ENCODE measurements at places on chromosomes 12 and 14. TPM values are rescaled to one million over a fixed set of nuclear protein-coding genes. Genes with fewer than 3 reads are reported as not detected.

NANOG gene
- total RNA-seq, result 0.13 TPM

LIN7A gene
- total RNA-seq, result 1.0 TPM

KRT73 gene
- not detected for total RNA-seq

TBC1D30 gene
- not detected for total RNA-seq

ESR2 gene
- not detected for total RNA-seq

ADAM21 gene
- total RNA-seq, result 0.97 TPM

YEATS4 gene
- 21.6 TPM for total RNA-seq

C14orf180 gene
- total RNA-seq, result not detected

LTBP2 gene
- 441 TPM for total RNA-seq

GLIPR1L1 gene
- not detected for total RNA-seq

FAM90A1 gene
- not detected for total RNA-seq

LRTM2 gene
- total RNA-seq, result not detected

PPP1R1A gene
- total RNA-seq, result not detected

NEUROD4 gene
- not detected for total RNA-seq

CLEC4C gene
- not detected for total RNA-seq

LMNTD1 gene
- 0.13 TPM for total RNA-seq

MMAB gene
- 12.8 TPM for total RNA-seq

HOXC11 gene
- total RNA-seq, result not detected

CYP27B1 gene
- 0.86 TPM for total RNA-seq

FSCB gene
- not detected for total RNA-seq

SMCO2 gene
- total RNA-seq, result not detected

VWF gene
- total RNA-seq, result not detected
